ENCODE measurements at places on chromosomes 1 and 21. TPM values are rescaled to one million over a fixed set of nuclear protein-coding genes. Genes with fewer than 3 reads are reported as not detected.

- DNase-seq: no peak
Observed at GRCh38 chr1:118890851-118891384, 97.2 kb downstream of the TBX15 start.

DNA sequence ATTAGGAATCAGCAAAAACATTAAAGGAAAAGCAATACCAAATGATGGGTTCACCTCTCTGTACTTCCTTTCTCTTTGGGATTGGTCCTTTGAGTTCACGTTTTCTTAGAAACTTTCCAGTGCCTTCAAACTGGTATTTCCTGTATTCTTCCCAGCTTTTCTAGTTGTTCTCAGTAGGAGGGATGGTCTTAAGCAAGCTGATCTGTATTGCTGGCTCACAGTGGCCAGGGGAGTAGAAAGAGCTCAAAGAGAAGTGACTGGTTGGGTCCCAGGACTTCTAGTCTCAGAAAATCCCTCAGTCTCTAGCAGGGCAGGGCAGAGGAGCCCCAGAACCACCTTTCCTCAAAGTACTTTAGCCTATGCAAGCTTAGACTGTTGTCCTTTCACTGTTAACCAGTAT is 10.1 kb upstream of the USP24 start:
- DNase-seq: no peak

GRCh38 chr1:65497256-65497830 is 76.9 kb downstream of the LEPR start:
- no peak for DNase-seq

DNA sequence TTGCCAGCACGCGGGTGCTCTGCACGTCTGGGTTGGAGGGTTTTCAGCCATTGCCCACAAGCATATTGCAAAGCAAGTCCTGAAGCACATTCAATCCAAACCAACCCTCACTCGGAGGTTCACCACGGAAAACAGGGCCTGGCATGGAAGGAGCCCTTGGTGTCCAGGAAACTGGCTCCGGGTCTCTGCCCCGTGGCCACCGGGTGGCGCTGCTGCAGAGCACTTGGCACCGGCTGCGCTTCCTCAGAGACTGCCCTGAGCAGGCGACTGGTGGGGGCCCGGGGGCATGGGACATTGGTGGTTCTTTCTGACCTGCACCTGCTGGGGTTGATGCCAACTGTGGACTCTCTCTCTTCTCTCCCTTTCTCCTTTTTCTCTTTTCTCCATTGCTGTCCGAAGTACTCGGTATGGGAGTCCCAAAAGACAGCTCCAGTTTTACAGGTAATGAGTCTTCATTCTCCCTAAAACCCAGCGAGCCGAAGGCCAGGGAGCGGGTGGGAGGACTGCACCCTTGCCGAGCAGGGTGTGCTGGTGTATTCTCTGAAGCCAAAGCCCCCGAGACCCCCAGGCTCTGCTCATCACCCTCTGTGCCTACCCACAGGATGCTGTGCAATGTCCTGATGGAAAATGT is 4.1 kb upstream of the KCNAB2 start:
- DNase-seq: peak; percentile 39

- no peak for DNase-seq
Observed at GRCh38 chr1:82818586-82818985, 1017.9 kb downstream of the ADGRL2 start.

GRCh38 chr1:9394010-9394409 is 101.3 kb downstream of the SPSB1 start:
- DNase-seq: no peak

DNA sequence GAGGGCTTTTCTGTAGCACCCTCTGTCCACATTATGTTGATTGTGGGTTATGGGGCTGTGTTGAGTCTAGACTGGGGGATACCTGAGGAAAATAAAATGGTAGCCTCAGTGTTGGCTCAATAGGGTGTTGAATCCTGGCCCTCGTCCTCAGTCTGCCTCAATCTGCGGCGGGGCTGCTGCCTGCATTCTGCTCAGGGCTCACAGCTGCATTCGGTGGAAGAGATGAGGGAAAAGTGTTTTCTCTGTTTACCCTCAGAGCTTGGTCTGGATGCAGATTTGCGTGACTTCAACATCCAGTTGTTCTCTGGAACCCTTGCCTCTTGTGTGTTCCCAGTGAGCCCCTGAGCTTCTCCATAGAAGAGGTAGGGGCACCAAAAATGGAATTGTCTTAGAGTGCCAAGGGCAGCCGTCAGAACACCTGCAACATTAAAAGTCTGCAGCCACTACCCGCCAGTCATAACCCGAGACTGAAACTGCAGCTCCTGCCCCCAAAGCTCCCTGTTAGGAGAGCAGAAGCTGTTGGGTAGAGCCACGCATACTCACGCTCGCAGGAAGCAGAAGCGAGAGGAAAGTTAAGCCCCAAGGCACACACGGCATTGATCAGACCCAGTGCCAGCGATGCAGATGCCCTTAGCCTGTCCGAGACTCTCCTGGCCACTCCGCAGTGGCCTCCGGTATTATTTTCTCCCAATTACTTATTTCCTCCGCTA is 215.3 kb upstream of the C1orf174 start:
- DNase-seq: no peak

- DNase-seq: no peak
Observed at GRCh38 chr21:17709266-17709611, 96.5 kb upstream of the BTG3 start.

The STUM gene
- 0.96 TPM for polyA plus RNA-seq

Data from psoas muscle (tissue), 8 donors.